ENCODE measurements at places on chromosomes 7 and 10.
A peak's percentile ranks its signal among the peaks of the same experiment; 100 is the strongest.

- DNase-seq = no peak
Measured at GRCh38 chr10:110022716-110023504, 15.1 kb downstream of the ADD3 start.

- no peak for DNase-seq
Measured at GRCh38 chr10:4622384-4622783, 203.6 kb upstream of the AKR1E2 start.

DNA sequence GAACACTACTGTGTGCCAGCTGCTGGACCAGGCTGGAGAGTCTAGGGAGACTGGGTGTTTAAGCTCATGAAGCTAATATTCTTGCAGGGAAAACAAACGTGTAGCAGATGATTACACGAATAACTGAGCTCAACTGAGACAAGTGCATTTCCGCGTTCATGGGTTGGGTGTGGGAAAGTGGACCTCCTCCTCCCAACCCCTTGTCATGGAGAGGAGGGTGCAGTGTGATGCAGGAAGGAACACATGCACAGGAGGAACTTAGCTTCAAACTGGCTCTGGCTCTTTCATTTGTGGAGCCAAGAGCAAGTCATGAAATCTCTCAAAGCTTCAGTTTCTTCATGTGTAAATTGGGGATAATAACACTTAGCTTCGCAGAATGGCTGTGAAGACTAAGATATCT lies 204.3 kb downstream of the ARHGAP12 start:
- DNase-seq = no peak

DNA sequence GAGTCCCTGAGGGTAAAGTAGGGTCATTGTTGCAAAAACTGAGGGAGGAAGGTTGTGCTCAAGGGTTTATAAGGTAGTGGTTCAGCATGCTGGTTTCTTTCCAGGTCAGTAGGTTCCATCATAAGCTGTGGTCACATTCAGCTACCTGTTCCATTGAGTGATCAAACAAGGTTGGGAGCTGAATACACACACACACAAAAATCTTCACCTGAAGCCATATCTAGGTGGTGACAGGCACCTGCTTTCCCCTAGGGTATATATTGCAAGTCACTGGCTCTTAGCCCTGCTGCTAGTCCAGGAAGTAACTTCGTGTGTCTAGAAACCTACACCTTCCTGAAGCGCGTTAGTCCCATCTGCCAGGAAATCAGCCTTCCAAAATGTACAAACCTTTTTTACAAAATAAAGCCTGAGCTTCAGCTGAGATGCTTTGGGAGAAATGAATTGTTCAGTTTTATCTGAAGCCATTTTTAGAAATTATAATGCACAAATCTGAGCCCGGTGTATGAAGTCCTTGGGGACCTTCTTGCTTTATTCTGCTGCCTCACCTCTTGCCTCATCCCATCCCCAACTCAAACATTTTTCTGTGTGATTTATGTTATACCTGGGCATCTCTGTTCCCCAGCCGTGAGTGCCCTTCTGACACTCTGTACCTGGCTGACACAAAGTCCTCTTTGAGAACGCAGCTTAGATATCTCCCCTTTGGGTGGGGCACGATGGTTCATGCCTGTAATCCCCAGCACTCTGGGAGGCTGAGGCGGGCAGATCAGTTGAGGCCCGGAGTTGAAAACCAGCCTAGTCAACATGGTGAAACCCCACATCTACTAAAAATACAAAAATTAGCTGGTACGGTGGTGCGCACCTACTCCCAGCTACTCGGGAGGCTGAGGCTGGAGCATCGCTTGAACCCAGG lies 10.6 kb upstream of the LAMTOR4 start:
- DNase-seq = no peak

DNA sequence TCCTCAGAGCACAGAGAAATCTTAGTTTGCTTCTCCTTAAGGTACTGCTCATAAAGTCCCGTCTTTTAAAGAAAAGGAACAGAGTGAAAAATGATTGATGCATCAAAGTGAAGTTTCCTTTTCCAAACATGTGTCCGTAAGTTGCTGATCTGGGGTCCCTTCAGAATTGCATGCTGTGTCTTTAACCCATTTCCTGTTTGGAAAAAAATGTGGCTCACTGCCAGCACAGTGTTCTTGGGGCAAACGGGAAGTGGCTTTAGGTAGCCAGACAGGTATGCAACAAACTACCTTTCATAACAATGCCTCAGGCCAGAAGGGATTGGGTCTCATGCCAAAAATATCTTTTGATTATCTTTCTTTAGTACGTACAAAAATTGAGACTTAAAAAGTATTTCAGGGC lies 50.9 kb downstream of the TFAM start:
- DNase-seq = no peak

DNA sequence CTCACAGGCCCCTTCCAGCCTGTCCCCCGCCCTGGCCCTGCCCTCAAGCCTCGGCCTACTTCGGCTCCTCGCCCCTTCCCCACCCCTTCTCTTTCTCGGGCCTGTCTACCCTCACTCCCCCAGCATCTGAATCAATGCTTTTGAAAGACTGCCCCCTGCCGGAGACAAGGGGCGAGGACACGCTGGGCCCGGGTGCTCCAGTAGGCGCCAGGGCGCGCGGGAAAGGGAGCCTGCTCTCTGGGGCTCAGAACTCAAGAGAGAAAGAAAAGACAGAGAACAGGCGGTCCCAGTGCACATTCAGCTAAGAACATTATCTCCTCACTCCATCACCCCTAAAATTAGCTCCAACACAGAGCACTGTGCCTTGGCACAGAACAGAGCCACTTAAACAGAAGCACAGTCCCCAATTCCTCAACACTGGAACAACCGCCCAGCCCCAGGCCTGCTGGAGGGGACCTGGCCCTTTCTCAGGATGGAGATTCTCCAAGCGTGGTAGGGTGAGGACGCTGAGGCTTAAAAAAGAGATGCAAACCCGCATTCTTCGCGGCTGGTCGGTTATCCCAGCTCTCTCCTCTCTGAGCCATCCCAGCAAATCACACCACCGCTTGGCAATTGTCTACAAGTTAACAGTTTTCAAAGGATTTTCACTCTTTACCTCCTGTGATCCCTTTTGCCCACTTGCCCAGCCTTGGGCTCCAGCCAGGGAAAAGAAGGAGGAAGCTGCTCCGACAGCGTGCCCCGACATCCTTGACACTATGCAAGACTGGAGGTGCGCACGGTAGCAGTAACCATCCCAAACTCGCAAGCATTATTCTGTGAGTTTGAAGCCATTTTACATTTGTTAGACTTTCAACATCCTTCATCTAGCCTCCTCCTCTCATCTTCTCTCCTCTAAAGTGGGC lies 2.1 kb downstream of the GIGYF1 start:
- peak; percentile 47 for DNase-seq

- DNase-seq = no peak
Measured at GRCh38 chr10:7605565-7606295, 61.0 kb downstream of the ITIH5 start.

DNA sequence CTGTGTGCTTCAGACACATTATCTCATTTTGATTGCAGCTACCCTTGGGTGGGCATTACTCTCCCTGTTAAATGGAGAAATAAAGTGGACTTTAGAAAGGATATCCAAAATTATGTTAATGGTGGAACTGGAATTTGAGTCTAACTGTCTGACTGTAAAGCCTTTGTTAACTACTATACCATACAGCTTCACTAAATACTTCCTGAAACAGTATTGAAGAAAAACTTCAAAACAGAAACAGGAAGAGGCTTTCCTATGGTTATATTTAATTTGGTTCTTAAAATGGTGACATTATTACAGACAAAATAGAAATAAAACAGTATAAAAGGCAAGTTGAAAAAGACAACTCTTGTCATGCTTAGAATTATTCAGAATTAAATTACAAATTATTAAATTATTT lies 25.0 kb downstream of the SPAG6 start:
- no peak for DNase-seq

GRCh38 chr10:71815515-71816130 lies 35.4 kb downstream of the PSAP start:
- DNase-seq = no peak

DNA sequence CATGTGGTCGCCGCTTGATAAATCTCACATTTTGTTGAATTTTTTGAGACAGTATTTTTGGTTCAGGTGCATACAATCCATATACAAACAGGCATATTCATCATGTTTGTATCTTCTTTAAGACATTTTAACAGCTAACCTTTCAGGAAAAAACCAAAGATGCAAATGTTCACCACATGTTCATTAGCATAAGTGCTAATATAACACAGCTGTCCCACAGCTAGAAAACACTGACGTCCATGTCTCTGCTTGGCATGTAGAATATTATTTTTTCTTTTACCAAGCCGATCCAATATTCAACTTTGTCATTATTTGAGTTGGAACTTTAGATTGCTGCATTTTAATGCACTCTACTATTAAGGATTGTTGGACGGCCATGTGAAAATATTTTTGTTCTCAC lies 31.2 kb downstream of the BMPER start:
- no peak for DNase-seq

DNA sequence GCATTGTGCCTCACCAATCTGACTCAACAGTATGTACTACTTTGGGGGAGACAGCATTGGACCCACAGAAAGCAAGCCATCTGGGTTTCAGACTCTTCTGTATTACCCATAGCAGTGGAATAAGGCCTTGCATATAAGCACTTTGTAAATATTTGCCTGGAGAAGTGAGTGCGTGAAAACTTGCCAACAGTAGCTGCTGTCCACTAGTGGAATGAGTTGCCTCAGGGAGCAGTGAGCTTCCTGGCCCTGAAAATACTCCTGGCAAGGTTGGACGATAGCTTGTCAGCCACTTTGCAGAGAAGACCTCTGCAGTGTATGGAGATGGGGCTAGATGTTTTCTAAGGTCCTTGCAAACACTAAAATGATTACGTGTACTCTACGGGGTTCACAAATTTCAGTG lies 21.6 kb downstream of the GARS1 start:
- no peak for DNase-seq

GRCh38 chr10:125605167-125605566 lies 77.8 kb downstream of the TEX36 start:
- DNase-seq = no peak

DNA sequence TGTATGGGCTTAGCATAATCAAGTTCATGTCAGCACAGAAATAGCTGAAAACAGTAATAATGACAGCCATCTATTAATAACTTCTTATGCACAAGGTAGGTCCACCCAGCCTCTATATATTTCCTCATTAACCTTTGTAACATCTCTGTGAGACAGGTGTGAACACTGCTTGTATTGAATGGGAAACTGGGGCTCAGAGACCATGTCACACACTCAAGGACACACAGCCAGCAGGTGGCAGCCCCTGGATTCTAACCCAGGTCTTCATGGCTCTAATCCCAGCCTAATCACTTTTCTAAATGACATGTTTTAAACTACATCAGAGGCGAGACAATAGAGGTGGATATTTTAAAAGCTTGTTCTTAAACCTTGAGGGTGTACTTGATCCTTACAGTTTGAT lies 591.4 kb downstream of the PARD3 start:
- DNase-seq = no peak

Measured in T-helper 1 cell (primary cell).